ENCODE measurements at places on chromosomes 2 and 18.

- DNase-seq = no peak
Observed at GRCh38 chr18:52408800-52409302, 68.9 kb downstream of the DCC start.

GRCh38 chr2:95320986-95321767 is 24.0 kb downstream of the KCNIP3 start:
- no peak for DNase-seq

DNA sequence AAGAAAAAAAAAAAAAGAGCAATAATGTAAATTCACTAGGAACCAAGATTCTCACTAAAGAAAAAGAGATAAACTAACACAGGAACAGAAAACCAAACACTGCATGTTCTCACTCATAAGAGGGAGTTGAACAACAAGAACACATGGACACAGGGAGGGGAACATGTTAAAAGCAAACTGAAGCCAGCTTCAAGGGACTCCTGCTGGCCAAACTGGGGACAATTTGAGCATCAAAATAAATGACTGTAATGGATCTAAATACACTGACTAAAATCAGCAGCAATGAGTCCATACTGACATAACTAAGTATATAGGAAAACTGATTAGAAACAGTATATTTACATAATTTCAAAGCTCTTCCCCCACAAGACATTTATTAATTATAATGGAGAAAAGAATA is 73.0 kb downstream of the FARSB start:
- DNase-seq = no peak

- no peak for DNase-seq
Observed at GRCh38 chr2:78979380-78980151, 45.9 kb upstream of the REG3G start.

- DNase-seq = no peak
Observed at GRCh38 chr2:204827701-204828590, 282.7 kb downstream of the PARD3B start.

DNA sequence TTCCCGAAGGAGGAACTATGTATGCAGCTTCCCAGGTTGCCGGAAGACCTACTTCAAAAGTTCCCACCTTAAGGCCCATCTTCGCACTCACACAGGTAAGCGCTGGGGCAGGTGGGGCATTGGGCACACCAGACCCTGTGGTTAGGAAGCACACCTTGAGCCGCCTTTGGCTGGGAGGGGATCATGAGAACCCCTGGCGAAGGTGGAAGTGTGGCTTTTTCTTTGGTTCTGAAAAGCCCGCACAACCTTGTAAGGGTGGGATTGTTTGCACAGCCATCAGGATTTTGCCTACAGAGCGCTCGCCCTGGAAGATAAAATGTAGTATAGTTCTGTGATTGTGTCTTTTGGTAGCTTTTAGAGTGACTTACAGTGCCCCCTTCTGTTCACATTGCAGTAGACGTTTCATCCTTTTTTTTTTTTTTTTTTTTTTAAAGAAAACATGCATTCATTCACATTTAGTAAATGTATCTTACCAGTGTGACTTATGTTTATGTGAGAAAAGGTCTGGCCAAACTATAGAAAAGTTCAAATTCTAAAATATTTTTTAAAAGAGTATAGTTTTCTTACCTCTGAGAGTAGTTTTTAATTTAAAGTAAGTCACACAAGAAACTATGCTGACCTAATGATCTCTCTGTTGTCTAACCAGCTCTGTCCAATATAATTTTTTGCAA is 5.3 kb downstream of the KLF11 start:
- DNase-seq = no peak

GRCh38 chr2:149857344-149857743 is 269.8 kb upstream of the MMADHC start:
- DNase-seq = no peak

- DNase-seq = no peak
Observed at GRCh38 chr2:19720306-19720705, 181.5 kb downstream of the TTC32 start.

GRCh38 chr2:95375532-95376150 is 26.9 kb upstream of the FAHD2A start:
- no peak for DNase-seq

- DNase-seq = no peak
Observed at GRCh38 chr2:125711075-125711474, 944.9 kb upstream of the GYPC start.

DNA sequence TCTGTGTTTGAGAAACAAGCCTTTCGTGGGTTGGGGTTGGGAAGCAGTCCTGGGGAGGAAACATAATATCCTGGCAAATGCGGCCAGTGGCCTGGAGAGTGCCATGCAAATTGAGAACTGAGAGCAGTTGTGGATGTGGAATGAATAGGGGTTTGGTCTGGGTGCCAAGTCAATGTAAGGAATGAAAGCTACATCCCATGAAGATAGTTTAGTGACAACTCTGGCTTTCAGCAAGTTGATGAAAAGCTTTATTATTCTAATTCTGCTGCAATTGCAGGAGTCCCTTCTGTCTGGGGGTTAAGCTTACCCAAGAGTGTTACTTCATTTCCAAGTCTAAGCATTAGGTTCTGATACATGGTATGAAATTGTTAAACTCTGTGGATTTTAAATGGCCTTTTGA is 771.6 kb downstream of the DPP10 start:
- no peak for DNase-seq

DNA sequence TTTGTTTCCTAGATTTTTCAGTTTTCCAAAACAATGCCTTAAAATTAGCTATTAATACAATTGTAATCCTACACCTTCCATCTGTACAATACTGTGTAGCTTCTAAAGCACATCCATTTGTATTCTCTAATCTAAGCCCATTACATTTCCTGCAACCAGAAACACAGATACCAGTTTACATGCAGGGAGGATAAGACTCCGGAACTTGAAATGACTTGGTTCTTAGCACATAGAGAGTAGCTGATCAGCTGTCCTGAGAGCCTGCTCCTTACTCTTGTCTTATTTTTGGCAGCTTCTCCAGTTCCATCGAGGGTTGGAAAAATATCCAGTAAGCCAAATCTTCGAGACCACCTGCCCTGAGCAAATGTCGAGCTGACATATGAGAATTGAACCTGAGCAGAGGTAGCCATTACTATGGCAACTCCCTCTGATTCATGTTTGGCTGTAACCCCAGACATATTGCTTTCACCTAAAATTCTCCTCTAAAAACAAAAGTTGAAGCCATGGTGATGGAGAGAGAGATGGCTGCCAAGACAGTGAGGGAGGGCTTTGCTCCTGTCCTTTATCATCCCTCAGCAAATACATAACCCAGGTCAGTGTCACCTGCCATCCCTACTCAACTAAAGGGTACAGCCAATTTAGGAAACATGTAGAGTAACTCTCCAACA is 542.8 kb downstream of the IRS1 start:
- DNase-seq = no peak

GRCh38 chr2:166440313-166440712 is 53.7 kb downstream of the SCN7A start:
- no peak for DNase-seq

DNA sequence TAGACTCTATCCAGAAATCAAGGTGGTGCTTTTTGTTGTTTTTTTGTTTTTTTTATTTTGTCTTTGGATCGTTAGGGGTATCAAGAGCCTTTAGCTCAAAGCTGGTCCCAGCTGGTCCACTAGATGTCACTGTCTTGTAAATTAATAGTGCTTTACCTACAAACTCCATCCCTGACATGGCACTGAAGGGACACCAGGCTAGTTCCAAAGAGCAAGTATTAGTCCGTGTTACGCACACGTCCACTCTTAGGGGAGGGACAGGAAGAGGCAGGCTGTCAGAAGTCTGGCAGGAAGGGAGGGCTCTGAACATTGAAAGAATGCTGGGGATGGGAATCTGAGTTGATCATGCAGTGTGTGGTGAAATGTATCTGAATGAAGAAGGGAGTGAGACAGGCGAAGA is 85.9 kb upstream of the CCBE1 start:
- no peak for DNase-seq

DNA sequence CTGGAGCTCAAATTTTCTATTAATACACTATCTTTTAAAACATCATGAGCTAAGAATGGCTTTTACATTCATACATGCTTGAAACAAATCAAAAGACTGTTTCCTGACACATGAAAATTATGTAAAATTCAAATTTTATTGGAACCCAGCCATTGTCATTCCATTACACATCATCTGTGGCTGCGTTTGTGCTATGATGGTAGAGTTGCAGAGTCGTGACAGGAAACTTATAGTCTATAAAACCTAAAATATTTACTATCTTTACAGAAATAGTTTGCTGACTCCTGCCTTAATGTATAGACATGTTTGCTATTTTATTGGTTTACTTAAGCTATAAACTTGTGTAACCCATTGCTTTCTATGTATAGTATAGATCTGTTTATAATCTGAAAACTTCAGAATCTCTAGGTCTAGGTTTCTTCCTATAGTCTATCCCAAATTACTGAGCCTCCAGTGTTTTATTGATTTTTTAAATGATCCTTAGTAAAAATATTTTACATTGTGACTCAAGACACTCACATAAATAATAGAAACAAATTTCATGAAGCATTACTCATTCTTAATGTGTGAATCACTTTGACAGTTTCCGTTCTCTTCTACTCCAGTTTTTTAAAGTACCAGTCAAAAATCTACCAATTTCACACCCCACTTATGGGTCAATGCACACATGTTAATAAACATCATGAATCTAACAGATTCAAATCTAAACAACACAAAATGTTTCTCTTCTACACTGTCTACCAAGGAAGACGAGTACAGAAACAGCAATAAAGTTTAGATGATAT is 26.4 kb upstream of the MRPL19 start:
- DNase-seq = no peak

DNA sequence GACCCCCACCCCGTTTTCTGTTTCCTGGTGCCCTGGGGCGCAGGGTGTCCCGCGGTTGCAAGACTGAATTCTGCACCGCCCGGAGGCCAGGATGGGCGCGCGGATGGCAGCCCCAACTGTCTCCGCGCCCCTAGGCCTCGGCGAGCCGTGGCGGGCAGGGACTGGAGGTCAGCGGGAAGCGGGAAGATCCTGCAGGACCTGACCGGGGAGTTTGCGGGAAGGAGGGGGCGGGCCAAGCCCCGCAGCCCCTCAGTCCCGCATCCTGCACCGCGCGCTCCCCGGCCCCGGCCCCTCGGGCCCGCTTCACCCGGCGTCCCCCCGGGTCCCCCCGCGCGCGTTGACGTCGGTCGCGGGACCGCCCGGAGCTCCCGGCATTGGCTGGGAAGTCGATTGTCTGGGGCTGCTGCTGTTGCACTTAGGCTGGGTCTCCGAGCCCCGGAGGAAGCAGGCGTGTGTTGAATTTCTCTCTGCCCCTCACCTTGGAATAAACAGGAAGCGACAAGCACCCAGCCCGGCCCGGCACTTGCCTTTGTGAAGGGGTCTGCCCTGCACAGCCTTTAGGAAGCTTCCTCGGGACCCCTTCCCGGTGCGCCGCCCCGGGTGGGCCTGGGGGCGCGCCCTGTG is at the start of gene LDLRAD4:
LDLRAD4 (plus strand) TSS at position 393 of the 624 bp plus-strand sequence.
- DNase-seq = peak; percentile 29

- no peak for DNase-seq
Observed at GRCh38 chr18:22800551-22800951, 132.6 kb upstream of the RBBP8 start.

- DNase-seq = no peak
Observed at GRCh38 chr18:78519394-78520062, 460.1 kb upstream of the SALL3 start.

- no peak for DNase-seq
Observed at GRCh38 chr2:146818122-146818521, 1026.7 kb upstream of the ACVR2A start.
